ENCODE measurements at places on chromosomes 7 and 10.

- DNase-seq, result no peak
Measured at GRCh38 chr7:92751902-92752901, 84.2 kb downstream of the CDK6 start.

GRCh38 chr7:895451-896052 lies 19.2 kb downstream of the GET4 start:
- DNase-seq, result no peak

DNA sequence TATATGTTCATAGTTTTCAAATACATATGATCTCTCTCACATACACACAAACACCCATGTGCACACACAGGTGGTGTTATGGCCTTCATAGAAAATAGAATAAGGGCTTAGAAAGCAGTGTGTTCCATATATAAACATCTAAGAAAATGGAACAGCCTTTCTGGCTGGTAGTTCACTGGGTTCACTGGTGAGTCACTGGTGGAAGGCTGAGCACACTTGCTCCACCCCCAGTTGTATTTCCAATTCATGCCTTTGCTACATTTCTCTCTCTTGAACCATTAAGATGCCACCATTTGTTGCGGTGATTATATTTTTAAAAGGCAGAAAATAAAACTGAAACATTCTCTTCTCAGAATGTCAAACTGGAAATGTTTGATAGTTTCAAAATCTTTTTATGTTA lies 252.1 kb downstream of the GLI3 start:
- no peak for DNase-seq

- no peak for DNase-seq
Measured at GRCh38 chr7:74129887-74130286, 44.3 kb upstream of the EIF4H start.

GRCh38 chr10:24465891-24466818 lies 257.2 kb downstream of the KIAA1217 start:
- DNase-seq, result peak; percentile 38

GRCh38 chr10:133088956-133089800 lies 1.5 kb downstream of the ADGRA1 start:
- DNase-seq, result no peak

DNA sequence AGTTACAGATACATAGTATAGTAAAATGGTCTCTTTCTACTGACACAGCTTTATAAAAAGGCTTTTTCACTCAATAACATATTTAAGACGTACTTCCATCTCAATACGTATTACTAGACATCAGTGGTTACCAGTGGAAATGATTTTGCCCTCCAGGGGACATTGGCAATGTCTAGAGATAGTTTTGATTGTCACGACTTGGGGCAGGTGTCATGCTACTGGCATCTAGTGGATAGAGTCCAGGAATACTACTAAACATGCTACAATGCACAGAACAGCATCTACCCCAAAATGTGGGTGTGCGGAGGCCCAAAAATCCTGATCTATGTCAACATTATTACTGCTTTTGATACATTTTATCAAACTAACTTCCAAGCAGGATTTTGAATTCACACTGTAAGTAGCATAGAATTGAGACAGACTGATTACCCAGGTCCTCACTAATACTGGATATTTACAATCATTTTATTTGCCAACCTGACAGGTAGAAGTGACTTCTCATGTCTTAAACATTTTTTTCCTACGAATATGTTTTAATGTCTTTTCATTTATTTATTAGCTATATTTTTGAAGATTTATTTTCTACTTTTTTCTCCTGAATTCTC lies 53.8 kb downstream of the HGF start:
- no peak for DNase-seq

GRCh38 chr10:121899727-121900126 lies 28.1 kb downstream of the ATE1 start:
- DNase-seq, result no peak

DNA sequence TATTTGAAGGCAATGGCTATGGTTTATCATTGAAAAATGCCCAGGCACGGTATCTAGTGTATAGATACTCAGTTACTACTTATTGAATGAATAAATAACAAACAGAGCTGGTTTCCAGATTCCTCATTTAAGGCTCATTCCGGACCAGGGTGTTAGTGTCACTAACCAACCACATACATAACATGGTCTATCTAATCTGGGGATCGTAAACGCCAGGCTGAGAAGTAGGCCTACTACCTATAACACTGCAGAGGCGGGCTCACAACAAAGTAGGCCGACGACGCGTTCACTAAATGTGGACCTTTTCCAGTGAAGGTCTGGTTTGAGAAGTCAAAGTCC lies 423 bp downstream of the LSM5 start:
- DNase-seq, result no peak

DNA sequence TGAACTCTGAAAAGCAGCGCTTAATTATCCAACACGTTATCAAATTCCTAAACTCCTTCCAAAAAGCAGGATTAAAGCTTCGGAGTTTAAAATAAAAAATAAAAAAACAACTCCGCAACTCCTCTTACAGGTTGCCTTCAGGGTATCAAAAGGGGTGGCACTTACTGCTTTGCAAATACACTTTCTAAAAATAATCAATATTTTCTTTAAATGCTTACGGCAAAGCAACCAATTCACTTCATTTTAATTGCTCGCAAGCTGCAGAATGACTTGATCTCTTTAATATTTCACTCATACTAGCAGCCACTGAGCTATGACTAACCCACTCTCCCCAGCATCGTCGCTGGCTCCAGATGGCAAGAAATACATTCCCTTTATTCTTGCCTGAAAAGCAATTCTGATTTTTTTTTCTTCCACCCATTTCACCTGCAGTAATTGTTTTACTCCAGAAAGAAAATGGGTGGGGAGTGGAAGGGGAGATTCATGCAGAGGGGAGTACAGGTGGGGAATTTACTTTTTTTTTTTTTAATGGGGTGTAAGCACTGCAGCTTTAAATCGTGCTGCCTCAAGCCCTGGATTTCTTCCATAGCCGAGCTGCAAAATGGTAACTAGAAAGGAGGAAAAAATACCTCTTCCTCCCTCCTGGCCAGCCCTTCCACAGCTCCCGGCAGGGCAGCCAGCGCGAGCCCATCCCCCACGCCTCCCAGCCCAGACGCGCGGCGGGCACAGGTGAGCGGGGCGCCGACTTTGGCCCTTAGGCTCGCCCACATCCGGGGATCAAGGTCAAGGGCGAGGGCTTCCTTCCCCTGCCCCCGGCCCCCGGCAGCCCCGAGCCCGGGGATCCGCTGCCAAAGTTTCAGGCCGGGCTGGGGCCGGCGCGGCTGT lies 54.2 kb upstream of the FHIP2A start:
- no peak for DNase-seq

GRCh38 chr7:67549126-67549525 lies 552.5 kb downstream of the TYW1 start:
- no peak for DNase-seq

- no peak for DNase-seq
Measured at GRCh38 chr7:145860809-145861208, 255.8 kb upstream of the CNTNAP2 start.

DNA sequence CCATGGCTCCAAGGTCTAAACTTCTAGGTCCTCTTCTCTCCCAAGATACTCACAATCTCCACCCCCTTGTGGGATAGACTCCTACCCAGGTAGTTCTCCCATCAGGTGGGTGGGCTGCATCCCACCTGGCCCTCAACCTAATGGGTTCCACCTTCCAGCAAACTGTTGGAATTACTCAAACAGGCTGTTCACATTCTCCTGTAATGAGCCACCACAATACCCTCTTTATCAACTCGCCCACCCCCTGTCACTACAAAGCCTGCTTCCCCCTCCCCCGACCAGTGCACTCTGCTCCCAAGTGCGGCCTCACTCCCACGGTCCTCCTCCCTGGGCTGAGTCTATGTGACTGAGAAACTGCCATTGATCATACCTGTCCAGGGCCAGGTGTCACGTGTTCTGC lies 10.4 kb upstream of the HTR5A start:
- DNase-seq, result no peak
